Pancreas (tissue), 10 donors: ENCODE measurements at places on chromosomes 5 and 9. TPM values are rescaled to one million over a fixed set of nuclear protein-coding genes. Genes with fewer than 3 reads are reported as not detected.

ATP10B gene
- 3.7 TPM for total RNA-seq

BASP1 gene
- total RNA-seq: 4.6 TPM

GPRIN1 gene
- 0.32 TPM for total RNA-seq

DNA sequence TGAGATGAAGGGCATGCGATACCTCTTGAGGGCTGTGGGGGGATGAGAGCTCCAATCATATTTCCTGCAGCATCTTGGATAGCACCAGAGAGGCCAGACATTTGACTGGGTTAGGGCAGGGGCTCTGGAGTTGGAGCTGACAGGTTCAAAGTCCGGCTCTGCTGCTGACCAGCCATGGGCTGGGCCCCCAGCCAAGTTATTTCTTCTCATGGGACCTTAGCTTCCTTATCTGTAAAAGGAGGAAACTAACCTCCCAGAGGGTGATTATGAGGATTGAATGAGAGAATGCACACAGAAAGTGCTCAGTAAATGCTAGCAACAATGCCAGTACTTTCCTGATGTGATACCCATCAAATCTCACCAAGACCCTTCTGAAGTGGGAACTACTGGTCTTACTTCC, 65.2 kb upstream of the SLC25A51 start:
- peak; percentile 92 for DNase-seq
- H3K4me1 ChIP-seq: peaks cover 73% of the 10 kb centered on the region
- no peaks in the 10 kb centered on the region for H3K36me3 ChIP-seq
- peak overlapping the region; percentile 90 for H3K27ac ChIP-seq

DNA sequence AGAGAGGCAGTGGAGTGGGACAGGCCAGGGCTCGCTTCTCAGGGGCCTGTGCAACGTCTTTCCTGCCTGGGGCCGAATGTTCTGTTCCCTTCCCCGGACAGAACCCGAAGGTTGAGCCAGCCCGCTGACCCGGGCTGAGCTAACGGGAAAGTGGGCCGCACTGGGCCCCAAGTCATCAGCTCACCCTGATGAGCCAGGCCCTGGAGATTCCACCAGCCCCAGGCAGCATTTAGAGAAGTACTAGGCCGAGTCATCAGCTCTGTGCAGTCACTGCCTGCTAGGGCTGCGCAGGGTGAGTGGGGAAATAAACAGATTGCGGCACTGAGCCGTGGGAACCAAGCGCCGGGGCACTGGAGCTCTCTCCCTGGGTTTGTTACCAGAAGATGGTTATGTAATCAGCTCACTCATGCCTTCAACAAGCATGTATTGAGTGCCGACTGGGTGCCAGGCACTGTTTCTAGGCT, 29.1 kb upstream of the DUSP1 start:
- H3K36me3 ChIP-seq: no peaks in the 10 kb centered on the region
- H3K27ac ChIP-seq: peak overlapping the region; percentile 20
- no peak overlapping the region for H3K4me3 ChIP-seq
- DNase-seq: no peak
- peaks cover 6% of the 10 kb centered on the region for H3K4me1 ChIP-seq

DNA sequence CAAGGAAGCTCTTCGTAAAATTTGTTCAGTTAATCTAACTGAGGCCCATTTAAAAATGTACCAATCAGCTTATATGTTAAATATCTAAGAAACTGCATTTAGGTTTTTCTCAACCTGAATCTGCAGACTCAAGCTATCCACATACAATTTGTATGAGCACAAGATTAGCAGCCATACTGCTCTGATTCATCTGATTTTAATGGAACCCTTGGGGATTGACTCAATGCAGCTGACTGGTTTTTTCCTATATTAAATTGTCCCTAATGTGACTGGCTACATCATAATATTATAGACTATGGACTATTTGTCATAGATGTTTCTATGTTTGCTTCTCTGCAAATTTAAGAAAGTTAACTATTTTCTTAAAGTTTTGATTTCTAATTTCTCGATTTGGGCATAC, 451.0 kb upstream of the TUSC1 start:
- no peak overlapping the region for H3K4me3 ChIP-seq
